ENCODE measurements at places on chromosomes 3 and 15.

DNA sequence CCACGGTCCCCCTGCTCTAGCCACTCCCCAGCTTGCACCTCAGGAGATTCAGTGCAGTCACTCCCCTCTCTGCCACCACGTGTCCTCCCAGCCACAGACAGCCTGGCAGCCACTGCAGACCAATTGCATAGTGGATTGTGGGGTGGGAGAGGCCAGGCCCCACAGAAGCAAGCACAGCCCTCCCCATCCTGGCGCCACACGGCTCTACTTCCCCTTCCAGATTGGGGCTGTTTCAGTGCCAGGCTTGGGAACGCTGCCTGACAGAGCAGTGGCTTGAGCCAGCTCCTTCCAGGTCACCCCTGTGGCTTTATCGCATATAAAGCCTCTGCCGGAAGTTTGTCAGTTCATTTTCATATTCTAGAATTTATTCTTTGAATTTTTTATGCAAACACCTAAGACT is 90.7 kb downstream of the TMEM266 start:
- no peak for DNase-seq

GRCh38 chr3:11574981-11575669 is 68.6 kb downstream of the VGLL4 start:
- DNase-seq = no peak

- DNase-seq = no peak
Observed at GRCh38 chr3:66336333-66336766, 115.5 kb downstream of the SLC25A26 start.

- DNase-seq = no peak
Observed at GRCh38 chr3:1292571-1293071, 199.8 kb downstream of the CNTN6 start.

- no peak for DNase-seq
Observed at GRCh38 chr15:79956354-79956939, 14.5 kb downstream of the BCL2A1 start.

GRCh38 chr15:31870328-31871165 is 159.8 kb upstream of the CHRNA7 start:
- peak; percentile 69 for DNase-seq

- DNase-seq = no peak
Observed at GRCh38 chr3:12060139-12060845, 56.1 kb downstream of the SYN2 start.

- DNase-seq = no peak
Observed at GRCh38 chr15:91679447-91679846, 174.1 kb upstream of the SLCO3A1 start.

- no peak for DNase-seq
Observed at GRCh38 chr3:152321200-152321954, 52.6 kb downstream of the MBNL1 start.

Measured in stimulated activated CD4-positive, alpha-beta T cell treated with anti-CD3 and anti-CD28 coated beads, Interleukin-1b, Interleukin-23, amount 100 ng/mL, for 1 hour (primary cell).